ENCODE measurements at places on chromosomes 2 and 18.

DNA sequence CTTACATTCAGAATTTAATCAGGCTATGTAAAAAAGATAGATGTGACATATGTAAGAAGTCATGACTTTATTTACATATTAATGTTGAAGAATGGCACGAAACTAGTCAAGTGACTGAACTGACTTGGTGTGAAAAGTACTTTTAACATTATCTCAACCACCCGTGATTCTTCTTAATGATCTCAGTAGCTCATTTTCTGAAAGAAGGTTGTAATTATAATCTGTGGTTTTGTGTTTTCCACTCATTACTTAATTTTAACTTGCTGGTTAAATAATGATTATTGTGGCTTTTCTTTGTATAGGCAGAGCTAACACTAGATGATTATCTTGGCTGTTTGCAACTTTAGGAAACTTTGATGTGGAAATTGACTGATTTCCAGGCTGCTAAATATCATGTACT lies 18.5 kb downstream of the KCNJ13 start:
- peak; percentile 20 for DNase-seq

DNA sequence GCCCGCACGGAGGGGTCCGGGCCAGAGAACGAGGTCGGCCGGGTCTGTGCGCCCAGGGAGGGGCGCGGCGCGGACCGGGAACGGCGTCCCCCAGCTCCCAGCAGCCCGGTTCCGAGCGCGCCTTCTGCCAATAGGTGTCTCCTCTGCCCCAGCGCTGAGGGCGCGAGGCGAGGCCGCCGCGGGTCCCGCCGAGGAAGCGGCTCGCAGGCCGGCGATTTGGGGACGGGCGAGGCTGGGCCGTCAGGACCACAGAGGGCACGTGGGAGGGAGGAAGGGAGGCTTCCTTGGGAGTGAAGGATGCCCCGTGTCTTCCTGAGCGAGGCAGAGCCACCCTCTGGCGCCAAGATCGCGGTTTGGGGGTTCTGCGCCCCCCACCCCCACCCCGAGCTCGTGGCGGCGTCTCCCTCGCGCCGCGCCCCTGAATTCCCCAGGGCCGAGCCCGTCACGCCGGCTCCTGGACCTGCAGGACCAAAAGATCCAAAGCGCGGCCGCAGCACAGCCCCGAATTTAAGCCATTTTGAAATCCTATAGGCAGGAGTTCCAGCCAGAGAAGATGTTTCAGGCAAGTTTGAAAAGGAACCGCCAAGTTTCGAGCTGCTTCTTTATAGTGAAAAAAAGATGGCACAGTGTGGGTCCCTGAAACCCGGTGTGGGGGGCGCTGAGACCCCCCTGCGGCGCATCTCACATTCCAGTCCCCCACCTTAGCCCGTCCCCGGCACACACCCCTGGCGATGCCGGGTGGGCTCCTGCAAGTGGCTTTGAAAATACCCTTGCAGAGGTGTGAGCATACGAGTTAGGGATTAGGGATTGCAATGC lies 909 bp downstream of the NFATC1 start:
- DNase-seq, result no peak

DNA sequence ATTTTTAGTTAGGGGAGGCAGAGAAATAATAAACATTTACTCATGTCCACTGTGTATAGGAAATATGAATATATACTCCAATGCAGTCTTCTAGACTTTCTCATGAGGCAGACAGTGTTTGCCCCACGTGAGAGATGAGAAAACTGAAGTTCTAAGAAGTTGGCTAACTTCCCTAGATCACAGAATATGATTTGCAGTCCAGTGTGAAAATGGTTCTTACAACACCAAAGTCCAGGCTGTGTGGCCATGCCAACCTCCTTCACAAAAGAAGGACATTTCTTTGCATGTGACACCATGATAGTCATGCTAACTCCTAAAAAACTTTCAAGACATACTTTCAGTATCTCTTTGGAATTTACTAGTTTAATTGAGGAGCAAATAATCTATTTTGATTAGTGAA lies 143.7 kb downstream of the IRS1 start:
- no peak for DNase-seq

DNA sequence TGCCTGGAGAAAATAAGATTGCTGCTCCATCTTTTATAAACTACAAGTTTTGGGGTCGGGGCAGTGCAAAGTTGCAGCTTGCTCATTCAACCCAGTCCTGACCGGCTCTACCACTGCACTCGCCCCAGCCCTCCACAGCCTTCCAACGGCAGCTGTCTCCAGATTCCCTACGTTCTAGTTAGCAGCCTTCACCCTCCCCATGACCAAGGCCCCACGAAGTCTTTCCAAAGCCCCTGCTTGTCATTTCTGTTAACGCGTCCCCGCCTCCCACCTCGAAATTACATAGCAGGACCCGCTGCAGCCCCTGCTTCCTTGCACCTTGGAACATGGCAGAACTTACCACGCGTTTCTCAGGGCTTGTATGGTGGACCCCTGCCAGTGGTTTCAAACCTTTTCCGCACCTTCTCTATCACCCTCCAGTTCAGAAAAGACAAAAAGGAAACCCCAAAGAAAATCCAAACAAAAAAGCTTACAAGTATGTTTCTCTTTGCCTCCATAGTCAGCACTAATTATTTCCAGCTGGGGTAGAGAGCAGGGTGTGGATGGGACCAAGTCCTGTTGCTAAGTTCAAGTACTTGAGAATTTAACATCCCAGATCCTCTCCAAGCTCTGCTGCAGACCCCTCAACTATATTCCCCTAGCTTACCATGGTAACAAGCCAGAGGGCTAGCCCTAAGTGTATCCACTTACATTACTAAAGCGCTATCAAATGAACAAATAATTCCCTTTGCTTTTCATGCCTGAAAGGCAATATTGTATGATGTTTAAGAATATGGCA lies 161.5 kb downstream of the TGIF1 start:
- no peak for DNase-seq

GRCh38 chr2:206642075-206643025 lies at the start of gene FAM237A:
Gene FAM237A, plus strand, starts transcription at chr2:206642487. Its CDS starts 1,750 bp downstream, at chr2:206644237.
- no peak for DNase-seq

- DNase-seq, result no peak
These were observed 320.9 kb upstream of the MC4R start for GRCh38 chr18:60693426-60693825.

- DNase-seq, result no peak
These were observed 1521.3 kb upstream of the ACVR2A start for GRCh38 chr2:146323564-146323963.

GRCh38 chr2:148965623-148966437 lies 72.7 kb upstream of the LYPD6B start:
- DNase-seq, result peak; percentile 29

DNA sequence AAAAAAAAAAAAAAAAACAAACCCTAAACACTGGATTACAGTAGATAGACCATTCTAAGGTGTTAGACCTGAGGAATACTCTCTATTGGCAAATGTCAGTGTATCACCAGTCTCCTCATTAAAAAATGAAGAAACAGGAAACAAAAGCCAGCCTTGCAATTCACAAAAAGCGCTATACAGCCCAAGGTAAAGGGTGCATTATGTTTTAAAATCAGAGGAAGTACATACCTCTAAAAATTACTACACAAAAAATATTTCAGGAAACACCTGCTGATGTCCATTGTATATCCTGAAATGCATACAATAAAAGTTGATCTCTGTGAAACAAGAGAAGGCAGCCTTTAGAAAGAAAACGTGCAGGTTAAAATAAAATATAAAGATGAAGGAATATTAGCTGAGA lies 54.9 kb upstream of the TSPYL6 start:
- no peak for DNase-seq

DNA sequence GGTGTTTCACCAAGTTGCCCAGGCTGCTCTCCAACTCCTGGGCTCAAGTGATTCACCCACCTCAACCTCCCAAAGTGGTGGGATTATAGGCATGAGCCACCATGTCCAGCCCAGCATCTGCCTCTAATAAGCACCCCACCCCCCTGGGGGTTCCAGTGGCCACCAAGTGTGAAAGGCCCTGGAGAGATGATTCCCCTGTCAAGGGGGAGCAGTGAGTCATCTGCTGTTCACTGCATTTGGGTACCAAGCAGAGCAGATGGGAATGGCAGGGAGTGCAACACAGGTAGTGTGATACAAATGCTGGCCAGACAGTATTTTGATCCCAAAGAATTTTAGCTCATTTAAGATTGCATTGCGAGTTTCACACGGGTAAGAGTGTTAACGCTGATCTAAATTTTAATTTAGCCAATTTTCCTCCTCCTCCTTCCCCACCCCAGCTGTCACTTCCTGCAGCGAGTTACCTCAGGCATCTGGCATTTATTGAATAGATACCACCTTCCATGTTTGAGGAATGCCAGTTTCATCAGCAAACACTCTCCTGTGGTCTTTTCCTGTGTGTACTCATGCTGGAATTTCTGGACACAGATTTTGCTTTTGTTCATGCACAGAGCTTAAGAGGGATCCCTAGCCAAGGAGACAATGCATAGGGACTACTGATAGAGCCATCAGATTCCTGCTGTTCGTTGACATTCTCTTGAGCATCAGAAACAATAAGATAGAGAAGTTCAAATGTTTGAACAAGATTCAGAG lies 32.4 kb upstream of the NCK2 start:
- DNase-seq, result no peak

DNA sequence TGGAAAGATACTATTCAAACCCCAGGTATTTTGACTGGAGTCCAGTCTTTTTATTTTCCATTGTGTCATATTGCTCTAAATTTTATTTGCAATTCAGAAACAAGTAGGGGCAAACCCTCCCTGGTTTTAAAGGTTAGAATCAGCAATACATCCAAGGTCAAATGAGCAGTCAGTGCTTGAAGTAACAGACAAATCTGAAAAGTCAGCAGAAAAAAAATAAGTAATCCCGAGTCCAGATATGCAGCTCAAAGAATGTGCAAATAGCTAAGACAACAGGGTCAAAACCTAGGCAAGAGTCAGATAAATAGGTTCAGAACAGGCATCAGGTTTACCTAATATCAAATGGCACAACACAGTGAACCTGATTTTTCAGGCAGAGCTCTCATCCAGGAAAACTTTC lies 367.0 kb downstream of the STK39 start:
- no peak for DNase-seq

DNA sequence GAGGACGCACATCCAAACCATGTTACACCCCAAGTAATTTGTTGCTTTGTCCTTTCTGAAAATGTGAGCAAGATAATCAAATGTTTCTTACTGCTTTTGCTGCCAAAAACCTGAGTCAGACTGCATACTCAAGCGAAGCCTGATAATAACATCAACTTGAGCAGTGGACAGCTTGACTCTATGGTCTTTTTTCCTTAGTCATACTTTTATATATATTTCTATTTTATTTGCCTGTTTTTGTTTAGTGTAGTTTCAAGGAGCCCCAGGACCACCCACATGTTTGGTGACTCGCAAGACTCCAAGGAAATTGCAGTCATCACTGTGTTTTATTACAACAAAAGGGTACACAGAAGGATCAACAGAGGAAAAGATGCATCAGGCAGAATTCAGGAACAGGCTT lies 688.4 kb upstream of the PIK3C3 start:
- no peak for DNase-seq

GRCh38 chr18:9671214-9671613 lies 36.9 kb upstream of the RAB31 start:
- DNase-seq, result no peak

GRCh38 chr2:157777427-157777826 lies 98.7 kb downstream of the ACVR1 start:
- DNase-seq, result peak; percentile 33

- DNase-seq, result no peak
These were observed 279.8 kb downstream of the C1D start for GRCh38 chr2:67783026-67783425.

- no peak for DNase-seq
These were observed 193.0 kb upstream of the RGPD4 start for GRCh38 chr2:107633580-107634147.

DNA sequence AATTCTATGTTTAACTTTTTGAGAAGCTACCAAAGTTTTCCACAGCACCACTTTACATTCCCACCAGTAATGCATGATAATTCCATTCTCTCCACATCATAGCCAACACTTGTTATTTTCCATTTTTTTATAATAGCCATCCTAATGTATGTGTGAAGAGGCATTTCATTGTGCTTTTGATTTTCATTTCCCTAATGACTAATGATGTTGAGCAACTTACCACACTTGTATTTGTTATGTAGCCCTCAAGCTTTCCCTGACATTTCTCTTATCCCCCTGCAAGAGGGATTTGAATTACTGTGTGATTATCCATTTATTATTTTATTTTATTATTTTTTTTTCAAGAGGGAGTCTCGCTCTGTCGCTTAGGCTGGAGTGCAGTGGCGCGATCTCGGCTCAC lies 23.6 kb upstream of the SOS1 start:
- no peak for DNase-seq

- DNase-seq, result no peak
These were observed 811 bp downstream of the ADD2 start for GRCh38 chr2:70767079-70767698.

- DNase-seq, result no peak
These were observed 172.4 kb upstream of the SPOPL start for GRCh38 chr2:138329162-138329561.

DNA sequence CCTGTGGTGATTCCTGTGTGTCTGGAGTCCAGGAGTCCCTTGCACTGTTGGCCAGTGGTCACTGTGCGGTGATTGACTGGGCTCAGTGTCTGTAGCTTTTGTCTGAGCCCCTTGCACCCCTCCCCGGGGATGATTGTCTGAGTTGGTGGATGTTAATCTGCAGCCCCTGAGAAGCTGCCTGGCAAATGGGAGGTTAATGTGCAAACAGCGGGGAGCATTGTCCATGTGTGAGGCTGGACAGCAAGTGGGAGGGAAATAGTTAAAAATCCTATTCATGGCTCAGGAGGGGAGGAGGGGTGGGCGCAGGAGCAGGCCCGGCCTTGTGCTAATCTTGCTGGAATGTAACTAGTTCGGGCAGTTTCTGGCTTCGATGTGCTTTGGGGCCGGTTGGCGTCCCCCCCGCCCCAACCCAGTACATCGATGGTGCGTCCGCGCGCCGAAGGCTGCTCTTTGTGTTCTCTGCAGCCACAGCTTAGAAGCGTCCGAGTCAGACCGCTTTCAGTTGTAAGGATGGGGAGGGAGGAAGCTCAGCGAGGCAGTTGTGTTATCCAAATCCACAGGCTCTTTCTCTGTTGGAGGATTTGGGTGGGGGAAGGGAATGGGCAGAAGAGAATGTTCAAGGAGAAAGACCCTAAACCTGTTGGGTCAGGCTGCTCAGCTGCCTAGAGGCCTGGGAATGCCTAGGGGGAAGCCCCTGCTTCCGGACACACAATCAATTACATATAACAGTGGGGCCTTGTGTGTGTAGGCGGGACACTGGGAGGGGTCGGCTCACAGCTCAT lies 71.8 kb downstream of the TGOLN2 start:
- no peak for DNase-seq

DNA sequence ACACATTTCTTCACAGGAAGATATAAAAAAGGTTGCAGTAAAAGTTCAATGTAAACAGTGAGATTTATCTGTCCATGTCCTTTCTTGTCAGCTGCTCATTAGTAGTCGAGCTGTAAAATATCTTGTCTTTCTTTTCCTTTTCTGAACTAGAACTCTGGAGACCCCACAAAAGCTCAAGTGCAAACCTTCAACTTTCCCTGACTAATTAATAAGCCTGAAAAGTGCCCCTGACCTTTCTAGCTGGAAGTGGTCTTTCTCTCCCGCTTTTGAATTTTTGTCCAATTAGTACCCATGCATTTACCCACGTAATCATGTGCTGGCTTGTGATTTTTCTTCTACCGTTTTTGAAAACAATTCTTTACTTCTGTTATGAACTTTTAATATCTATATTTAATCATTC lies 63.6 kb upstream of the EHBP1 start:
- no peak for DNase-seq
